ENCODE measurements at places on chromosomes 2 and 18.
A peak's percentile ranks its signal among the peaks of the same experiment; 100 is the strongest.

DNA sequence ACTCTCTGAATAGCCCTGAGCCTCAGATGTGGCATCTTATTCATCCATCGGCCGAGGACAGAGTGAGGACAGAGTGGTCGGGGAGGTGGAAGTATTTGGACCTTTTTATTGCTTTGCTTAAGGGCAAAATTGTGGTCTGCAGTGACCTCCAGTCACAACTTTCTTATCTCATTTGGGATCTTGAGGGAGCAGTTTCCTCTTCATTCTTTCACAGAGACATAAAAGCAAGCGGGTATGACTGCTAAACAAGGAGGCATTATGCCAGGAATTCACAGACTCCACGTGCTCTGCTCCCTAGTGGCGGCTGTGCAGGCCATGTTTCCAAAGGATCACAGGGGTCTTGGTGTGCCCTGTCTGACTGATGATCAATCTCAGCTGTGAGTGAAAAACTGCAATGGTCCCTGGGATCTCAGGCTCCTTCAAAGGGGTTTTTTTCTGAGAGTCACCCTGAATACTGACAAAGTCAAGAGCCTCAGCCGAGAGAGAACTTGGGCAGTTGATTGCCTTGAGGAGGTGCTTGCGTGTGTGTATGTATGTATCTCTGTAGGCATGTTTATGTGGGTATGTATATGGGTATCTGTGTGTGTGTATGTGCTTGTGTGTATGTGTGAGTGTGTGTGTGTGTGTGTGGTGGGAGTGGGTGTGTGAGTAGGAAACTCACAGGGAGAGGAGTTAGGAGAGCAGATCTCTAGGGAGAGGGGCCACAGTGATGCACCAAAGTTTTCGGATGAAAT is 47.7 kb downstream of the RAPGEF4 start:
- DNase-seq = no peak

- DNase-seq = no peak
Observed at GRCh38 chr2:31013301-31013700, 124.9 kb downstream of the GALNT14 start.

DNA sequence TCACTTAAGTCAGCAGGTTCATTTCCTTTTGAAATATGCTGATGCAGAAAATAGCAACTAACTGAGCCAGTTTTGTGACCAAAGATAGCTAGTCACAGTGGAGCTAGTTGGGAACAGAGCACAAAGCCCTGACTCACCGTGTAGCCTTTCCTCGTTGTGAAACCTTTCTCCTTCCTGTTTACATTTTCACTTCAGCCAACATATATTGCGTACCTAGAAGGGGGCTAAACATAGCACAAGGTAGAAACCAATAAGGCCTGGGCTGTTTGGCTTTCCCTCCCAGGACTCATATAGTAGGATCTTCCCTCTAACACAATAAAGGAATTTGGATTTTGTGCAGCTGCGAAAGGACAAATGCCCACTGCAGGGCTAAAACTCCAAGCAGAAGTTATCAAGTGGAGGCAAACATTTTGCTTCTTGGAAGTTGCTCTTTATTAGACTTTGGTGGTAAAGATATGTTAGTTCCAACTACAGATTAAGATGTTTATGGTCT is 24.5 kb upstream of the LPIN2 start:
- DNase-seq = peak; percentile 14

DNA sequence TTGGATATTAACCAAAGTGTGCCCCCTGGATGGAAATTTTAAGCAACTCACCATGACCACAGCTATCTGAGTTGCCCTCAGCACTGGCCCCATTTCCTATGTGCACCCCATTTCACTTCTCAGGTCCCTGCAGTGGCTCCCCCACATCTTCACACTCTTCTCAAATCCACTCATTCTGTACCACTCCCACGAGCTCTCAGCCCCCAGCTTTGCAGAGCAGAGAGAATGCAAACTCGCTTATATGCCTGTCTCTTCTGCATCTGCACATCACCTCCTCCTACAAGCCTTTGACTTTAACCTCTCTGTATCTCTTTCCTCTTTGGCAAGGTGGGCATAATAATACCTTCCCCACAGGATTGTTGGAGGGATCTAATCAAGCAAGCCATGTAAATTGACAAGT is 46.2 kb downstream of the DPYSL5 start:
- DNase-seq = no peak

DNA sequence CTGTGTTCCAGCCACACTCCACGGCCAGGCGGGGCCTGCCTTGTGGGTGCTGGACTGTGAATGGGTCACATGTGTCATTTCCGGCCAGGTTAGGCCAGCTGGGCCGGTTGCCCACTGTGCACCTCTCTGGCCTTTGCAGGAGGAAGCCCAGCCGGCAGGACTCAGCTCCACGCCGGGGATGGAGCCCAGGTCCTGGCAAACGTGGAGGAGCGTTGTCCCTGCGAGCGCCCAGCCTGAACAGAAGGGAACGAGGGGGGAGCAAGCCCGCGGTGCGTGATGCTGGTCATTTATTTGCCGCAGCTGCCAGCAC is 152.9 kb downstream of the PXDN start:
- no peak for DNase-seq

DNA sequence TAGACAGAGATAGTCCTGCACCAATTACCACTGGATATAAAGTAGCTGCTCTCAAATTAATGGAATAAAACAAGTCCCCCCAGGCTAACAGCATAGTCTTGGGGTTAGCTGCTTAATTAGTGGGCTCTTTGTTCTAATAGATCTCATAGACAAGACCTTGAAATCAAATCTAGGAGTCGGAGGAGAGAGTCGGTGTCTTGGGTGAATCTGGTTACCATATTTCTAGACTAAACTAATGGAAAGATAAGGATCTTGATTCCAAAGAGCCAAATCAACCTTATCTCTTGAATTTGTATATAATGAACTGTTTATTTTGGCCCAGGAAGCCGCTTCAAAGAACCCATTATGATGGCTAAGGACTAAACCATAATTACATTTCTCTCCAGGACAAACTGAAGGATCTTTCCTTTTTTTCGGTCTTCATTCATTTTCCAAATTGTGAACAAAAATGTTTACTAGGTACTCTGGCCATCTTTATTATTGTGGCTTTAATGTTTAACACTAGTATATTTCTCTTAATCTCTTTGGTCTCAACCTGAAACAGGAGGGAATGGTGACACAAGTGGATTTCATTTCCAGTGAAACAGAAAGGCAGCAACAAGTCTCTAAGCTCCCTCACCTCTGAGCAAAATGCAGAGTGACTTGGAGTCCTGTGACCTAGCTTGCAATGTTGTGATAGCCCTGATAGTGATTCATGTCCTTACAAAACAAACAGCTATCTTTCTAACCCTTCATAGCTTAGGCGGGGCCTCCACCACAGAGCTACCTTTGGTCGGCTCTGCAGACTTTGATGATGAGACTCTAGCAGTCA is 137.9 kb upstream of the PARD3B start:
- DNase-seq = no peak

- DNase-seq = no peak
Observed at GRCh38 chr2:85926931-85927661, 38.3 kb upstream of the ST3GAL5 start.

GRCh38 chr2:149020432-149020851 is 18.1 kb upstream of the LYPD6B start:
- no peak for DNase-seq

GRCh38 chr2:169823996-169824372 is 721 bp downstream of the METTL5 start:
- no peak for DNase-seq

- DNase-seq = peak; percentile 9
Observed at GRCh38 chr2:73202156-73203054, at the start of gene NOTO. TSS of gene NOTO (plus strand) at chr2:73202574. CDS start at chr2:73202667, 93 bp downstream.

DNA sequence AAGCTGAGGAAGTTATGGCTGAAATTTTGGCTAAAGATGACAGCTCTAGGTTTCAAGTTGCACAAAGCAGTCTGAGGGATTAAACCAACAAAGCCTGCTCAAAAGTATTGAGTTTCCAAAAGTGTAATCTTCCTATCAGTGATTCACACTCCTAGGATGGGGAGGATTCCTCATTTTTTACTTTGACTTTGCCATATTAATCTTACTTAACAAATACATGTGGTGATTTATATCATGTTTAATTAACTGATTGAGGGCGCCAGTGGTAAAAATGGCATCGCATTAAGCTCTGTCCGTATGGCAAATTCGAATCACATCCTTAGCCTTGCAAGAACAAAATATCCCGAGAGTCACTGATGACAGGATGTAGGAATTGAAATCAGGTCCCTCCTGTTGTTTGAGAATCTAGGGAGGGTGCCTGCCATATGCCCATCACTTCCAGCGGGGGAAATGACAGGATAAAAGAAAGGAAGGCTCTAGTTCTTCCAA is 78.1 kb upstream of the ETAA1 start:
- no peak for DNase-seq

DNA sequence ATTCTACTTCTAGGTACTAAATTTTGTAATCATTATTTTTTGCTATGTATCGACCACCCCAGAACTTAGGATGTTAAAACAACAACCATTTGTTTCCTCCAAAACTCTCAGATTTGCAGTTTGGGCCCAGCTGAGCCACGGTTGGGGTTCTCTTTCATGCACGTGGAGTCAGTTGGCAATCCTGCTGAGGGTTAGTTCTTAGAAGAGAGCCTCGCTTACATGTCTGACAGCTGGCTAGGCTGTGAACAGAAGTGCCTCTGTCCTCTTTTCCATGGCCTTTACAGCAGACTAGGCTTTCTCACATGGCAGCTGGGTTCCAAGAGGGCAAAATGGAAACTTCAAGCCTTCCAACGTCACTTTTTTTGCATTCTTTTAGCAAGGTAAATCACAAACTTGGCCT is 9.3 kb upstream of the RGPD4 start:
- DNase-seq = no peak

DNA sequence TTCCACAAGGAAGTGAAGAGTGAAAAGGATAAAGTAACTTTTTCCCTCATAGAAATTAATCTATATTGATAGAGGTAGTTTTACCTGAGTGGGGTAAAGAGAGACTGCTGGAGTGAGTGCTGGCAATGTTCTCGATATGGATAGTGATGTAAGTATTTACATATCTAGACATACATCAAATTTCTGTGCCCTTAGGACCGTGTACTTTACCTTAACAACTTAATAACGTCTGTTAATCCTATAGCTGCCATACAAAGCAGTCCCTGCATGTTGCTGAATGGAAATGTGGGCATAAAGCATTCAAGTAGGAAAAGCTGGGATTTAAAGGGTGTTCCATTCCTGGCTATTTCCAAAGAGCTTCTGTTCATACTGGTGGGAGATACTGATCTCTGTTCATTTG is 162.4 kb upstream of the NOSTRIN start:
- DNase-seq = no peak

GRCh38 chr2:43426305-43427031 is 169.4 kb downstream of the THADA start:
- no peak for DNase-seq

DNA sequence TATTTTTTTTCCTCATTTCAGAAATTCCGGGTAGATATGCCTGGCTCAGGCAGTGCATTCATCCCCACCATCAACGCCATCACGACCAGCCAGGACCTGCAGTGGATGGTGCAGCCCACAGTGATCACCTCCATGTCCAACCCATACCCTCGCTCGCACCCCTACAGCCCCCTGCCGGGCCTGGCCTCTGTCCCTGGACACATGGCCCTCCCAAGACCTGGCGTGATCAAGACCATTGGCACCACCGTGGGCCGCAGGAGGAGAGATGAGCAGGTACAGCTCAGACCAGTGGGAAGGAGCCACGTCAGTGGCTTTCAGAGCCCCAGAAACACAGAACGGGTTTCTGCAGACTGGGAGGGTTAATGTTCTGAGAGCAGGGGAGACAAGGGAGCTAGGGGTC is 11.4 kb downstream of the FOSL2 start:
- DNase-seq = no peak

GRCh38 chr2:196849895-196850294 is 40.7 kb upstream of the C2orf66 start:
- DNase-seq = no peak

DNA sequence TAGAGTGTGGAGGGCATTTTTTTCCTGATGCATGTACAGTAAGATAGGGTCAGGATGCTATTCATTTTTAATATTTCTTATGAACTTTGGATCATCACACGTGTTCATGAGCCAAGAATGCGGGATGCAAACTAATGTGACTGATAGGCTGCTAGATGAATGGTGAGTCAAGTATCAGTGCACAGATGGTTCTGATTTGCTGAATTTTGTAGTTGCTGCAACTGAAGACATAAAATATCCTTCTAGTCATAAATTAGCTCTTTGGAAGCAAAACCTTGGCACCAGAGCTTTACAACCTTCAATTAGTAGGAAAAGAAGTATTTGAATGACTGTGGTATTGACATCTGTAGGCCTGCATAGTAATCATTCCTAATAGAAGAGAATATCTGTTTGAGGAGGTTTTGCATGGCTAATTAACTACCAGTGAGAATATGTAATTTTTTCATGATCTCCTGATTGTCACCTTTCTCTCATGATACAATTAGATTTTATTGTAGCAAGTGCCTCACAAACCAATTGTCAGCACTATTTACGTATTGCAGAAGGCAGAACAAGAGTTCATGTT is 94.0 kb downstream of the VRK2 start:
- DNase-seq = no peak

- DNase-seq = no peak
Observed at GRCh38 chr2:7060631-7061449, 143.6 kb downstream of the RNF144A start.

DNA sequence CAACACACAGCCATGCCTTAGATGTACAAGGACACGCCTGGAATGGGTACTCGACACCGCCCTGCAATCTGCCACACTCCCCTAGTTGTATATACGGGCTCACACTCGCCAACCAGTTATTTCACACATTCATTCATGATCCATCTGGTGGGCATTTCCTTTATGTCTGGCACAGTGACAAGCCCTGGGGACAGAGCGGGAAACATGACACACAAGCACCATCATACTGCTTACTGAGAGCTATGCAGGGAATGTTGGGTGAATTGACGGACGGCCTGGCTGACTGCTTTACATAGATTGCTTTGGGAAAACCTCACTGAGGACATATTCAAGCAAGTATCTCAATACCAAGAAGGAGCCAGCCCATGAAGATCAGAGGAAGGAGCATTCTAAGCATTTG is 448.0 kb upstream of the SPRED2 start:
- no peak for DNase-seq

- DNase-seq = no peak
Observed at GRCh38 chr18:22214731-22215528, 45.5 kb downstream of the GATA6 start.

GRCh38 chr2:109211315-109211714 is 82.3 kb downstream of the SH3RF3 start:
- no peak for DNase-seq

DNA sequence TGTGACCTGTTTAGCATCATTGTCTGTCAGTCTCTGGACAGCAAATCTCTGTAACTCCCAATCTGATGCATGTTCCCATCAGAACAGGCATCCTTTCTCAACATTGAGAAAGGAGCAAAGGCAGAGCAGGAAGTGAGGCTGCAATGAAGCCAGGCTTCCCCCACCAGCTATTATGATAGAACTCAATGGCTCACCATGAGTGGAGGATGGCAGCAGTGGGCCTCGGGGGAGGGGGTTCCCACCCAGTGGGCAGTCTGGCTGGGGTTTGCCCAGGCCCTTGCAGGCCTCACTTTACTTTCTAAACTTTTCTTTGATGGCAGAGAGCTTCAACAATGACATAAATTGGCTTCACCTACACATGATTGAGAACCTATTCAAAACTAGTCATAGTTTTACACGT is 240.6 kb upstream of the CXCR4 start:
- no peak for DNase-seq
